GDM1 (cell line): ENCODE measurements at places on chromosomes 2 and 18.
A peak's percentile ranks its signal among the peaks of the same experiment; 100 is the strongest.

GRCh38 chr2:25453199-25453905 is 111.6 kb upstream of the DNMT3A start:
- no peak for DNase-seq

GRCh38 chr2:191190861-191191552 is 40.2 kb upstream of the STAT4 start:
- DNase-seq, result no peak

- DNase-seq, result no peak
Observed at GRCh38 chr2:127626917-127627739, 18.8 kb upstream of the GPR17 start.

GRCh38 chr2:37609782-37610181 is 61.7 kb downstream of the CDC42EP3 start:
- no peak for DNase-seq

GRCh38 chr18:9973470-9973869 is 59.7 kb downstream of the VAPA start:
- no peak for DNase-seq

GRCh38 chr2:47070155-47070919 is 84.8 kb downstream of the STPG4 start:
- DNase-seq, result no peak

DNA sequence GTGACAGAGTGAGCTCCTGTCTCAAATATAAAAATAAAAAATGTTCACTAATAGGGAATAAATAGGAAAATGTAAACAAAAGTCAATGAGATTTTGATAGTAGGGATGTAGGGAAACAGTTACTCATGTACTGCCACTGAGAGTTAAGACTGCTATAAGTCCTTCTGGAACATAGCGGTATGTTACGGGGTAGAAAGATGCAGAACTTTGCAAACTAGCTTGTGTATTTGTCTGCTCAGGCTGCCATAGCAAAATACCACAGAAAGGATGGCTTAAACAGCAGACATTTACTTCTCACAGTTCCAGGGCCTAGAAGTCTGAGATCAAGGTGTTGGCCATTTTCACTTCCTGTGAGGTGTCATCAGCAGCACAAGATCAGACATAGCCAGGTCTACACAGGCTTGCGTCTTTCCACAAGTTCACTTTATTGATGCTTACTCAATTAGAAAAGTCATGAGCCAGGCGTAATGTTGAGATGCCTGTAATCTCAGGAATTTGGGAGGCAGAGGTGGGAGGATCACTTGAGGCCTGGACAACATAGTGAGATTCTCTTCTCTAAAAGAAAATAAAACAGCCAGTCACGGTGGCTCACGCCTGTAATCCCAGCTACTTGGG is 8.8 kb downstream of the TXNDC2 start:
- no peak for DNase-seq

DNA sequence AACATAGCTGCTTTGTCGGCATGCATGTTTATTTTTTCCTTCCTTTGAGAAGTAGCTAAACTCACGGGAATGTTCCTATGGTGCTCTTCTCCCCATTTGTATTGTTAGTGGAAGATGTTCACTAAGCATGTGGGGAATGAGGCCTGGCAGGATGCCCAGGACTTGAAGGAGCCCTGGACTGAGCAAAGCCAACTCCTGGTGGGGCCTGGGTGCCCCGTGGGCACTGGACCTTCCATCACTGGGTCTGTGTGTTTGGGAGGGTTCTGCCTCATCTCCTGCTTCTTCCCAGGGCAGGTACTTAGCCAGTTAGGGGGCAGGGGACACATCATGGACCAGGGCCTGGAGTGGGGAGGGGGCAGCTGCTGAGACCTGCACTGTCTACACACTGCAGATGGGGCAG is 49.3 kb downstream of the ACAA2 start:
- no peak for DNase-seq

DNA sequence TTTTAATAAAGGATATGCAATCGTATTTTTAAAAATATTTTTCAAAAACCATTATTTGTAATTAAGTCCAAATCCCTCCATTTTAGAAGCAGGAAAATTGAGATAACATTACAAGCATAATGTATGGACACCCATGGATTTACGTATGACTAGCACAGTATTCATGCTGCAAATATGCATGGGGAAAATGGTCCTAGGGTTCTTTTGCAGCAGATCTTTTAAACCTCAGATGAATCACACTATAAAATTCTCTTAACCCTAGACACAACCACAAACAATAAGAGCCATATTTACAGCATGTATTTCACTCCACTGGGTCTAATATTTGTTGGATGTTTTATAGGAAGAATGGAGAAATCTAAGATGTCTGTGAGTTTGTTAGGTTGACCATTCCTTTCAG is 453.4 kb downstream of the TGIF1 start:
- no peak for DNase-seq

- no peak for DNase-seq
Observed at GRCh38 chr2:30310955-30311354, 79.6 kb downstream of the LBH start.

- DNase-seq, result no peak
Observed at GRCh38 chr2:52128081-52128480, 1096.1 kb upstream of the NRXN1 start.

GRCh38 chr2:96541398-96542152 is 5.0 kb downstream of the ARID5A start:
- DNase-seq, result no peak

DNA sequence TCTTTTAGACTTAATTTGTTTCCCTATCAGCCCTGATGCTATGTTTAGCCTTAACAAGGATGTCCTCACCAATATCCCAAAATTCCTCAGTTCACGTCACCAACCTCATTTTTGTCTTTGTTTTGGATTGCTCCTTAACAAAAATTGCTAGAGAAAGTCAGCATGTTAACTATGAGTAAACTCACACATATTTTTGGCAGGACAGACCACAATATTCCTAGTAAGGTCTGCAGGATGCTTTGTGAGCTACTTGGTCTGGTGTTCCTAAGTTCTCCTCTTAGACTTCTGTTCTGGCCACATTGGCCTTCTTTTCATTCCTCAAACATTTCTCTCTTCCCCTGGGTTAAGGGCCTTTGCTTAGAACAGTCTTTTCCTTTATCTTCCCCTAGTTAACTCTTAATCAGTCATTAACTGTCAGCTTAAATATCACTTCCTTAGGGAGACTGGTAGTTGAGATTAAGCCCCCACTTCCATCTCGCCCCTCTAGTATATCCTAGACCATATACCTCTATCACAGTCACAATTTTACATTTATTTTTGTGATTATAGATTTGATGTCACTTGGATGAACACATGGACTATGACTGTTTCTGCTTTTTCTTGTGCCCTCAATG is 116.2 kb downstream of the ADCYAP1 start:
- DNase-seq, result no peak

DNA sequence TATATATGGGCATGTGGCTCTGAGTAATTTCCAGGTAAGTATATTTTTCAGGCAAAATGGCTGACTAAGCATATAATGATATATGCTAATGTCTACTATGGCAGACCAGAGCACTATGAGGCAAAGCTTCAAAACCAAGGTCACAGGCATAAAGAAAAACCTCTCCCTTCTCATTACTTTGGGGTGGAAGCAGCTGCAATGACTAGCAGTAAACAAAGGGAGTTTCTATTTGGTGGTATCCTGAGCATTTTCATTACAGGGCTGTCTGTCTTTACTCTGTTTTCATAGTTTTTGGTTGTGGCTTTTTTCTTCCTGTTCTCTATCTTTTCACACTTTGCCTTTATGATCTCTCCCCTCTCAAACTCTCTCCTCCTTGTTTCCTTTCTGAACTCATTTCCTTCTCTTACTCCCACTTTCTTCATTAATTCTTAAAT is 15.6 kb downstream of the PDE6D start:
- no peak for DNase-seq

- DNase-seq, result peak; percentile 15
Observed at GRCh38 chr2:219628986-219629901, 1.8 kb downstream of the SLC4A3 start.

DNA sequence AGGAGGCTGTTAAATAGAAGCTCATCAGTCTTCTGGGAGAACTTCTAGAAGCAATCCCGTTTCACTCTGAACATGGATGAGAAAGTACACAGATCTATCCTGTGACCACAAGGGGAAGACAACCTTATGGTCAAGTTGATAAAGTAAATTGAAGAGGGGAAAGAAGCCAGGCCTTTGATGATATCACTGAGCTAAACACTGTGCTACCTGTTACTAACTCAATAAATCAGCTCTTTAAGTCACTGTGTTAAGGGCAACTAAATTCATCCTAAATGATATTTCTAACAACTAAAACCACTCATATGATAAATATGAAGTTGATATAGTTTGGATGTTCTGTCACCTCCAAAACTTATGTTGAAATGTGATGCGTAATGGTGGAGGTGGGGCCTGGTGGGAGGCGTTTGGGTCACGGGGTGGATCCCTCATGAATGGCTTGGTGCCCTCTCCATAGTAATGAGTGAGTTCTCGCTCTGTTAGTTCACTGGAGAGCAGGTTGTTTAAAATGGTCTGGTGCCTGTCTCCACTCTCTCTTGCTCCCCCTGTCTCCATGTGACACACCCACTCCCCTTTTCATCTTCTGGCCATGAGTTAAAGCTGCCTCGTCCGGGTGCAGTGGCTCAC is 23.6 kb downstream of the OLA1 start:
- DNase-seq, result no peak

DNA sequence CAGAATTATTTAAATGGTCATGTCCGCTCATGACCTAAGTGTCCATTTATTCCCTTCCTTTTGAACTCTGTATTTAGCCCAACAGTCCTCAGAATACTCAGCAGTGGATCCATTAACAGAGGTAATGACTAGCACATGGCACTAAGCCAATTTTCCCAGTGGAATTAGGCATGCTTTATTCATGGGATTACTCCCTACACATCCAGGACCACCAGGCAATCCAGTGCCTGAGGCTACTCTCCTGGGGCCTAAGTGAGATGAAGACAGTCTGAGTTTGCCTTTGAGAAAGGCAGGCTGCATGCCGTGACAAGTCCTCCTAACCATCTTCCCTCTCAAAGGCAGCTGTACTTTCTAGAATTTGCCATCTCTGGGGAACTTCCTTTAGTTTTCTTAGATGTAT is 128.6 kb downstream of the SPOPL start:
- no peak for DNase-seq

- no peak for DNase-seq
Observed at GRCh38 chr18:10247021-10247741, 207.3 kb upstream of the APCDD1 start.

DNA sequence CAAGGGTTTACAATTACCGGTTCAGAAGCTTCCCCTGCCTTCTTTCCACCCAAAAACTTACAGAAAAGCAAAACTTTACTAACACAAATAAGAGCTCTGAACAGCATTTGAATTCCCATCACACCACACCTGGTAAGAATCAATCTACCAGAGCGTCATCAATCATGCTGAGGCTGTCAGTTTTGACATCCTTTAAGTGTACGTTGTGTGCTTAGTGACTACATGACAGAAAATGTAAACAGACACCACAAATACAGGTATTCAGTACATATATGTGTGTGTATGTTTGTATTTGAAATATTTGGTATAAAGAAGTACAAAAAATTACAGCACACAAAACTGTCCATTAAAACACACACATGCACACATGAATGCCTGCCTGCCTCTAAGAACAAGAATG is 523.5 kb downstream of the TMEM182 start:
- DNase-seq, result no peak

DNA sequence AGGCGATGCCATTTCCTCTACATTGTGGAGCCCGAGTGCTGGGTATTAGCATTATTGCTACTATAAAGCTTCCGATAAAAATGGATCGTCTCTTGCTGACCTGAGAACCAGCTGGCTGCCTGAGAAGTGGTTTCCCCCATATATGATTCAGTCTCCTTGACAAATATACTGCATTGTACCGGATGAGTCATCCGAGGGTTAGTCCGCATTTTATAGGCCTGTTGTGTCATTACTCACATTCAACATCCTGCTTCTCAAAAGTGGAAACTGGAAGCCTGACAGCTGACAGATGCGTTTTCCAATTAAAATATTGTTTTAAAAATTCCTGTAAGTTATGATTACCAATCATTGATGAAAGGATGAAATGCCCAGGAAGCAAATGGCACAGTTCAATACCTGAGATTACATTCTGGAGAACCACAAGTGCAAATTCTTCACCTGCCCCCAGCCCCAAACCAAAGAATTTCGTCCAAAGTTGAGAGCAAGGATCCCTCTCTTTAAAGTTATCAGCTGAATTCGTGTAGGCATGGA is 65.7 kb downstream of the SPRED2 start:
- peak; percentile 51 for DNase-seq

- DNase-seq, result no peak
Observed at GRCh38 chr2:73448856-73449255, 63.2 kb downstream of the ALMS1 start.

DNA sequence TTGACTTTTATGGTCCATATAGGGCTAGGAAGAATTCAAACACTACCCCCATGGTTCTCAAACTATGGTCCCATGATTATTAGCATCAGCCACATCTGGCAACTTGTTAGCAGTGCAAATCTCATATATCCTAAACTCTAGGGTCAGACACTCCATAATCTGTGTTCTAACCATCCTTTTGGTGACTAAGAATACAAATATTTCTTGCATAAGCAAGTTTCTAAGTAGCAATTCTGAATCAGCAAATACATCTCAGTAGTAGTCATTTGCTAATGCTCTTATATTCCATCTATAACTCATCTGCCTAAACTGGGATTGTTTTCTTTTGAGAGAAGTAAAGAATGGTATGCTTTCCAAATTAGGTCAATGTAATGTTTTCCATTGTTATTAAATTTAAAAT is 447.3 kb downstream of the TMX3 start:
- DNase-seq, result no peak

DNA sequence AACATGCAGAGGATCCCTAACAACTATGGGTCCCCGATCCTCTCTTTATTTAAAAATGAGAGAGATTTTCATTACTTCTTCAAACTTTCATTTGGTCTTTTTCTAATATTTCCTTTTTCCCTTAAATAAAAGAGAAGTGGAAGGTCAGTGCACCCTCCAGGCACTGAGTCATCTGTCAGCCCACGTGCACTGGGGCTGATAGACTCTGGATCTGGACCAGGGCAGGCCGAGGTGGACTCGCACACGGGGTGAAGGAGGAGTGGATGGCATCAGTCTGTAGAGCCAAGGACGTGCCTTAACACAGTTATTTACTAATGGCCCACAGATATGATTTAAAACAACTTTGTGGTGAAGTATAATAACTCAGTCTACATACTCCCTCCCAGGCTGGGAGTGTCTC is 214.4 kb upstream of the TMEM200C start:
- no peak for DNase-seq
